SK-N-SH (cell line): ENCODE measurements at places on chromosomes 12 and 14.

DNA sequence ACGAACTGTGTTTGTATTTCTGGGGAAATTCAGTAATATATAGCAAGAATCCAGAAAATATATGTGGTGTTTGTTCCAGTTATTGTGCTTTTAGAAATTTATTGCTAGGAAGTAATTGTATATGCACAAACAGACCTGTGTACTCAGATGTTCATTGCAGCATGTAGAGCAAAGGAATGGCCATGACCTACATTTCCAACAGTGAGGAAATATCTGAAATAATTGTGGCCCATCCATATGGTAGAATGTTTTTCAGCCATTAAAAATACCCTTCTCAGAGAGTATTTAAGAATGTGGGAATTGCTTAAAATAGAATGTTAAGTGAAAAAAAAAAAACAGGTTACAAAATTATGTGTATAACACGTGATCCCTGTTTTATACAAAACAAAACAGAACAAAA, 77.3 kb downstream of the TMX1 start:
- DNase-seq = no peak

- peak; percentile 88 for DNase-seq
Observed at GRCh38 chr14:88551094-88551870, 3.5 kb downstream of the PTPN21 start.

- no peak for DNase-seq
Observed at GRCh38 chr12:62738616-62739015, 196.3 kb downstream of the PPM1H start.

DNA sequence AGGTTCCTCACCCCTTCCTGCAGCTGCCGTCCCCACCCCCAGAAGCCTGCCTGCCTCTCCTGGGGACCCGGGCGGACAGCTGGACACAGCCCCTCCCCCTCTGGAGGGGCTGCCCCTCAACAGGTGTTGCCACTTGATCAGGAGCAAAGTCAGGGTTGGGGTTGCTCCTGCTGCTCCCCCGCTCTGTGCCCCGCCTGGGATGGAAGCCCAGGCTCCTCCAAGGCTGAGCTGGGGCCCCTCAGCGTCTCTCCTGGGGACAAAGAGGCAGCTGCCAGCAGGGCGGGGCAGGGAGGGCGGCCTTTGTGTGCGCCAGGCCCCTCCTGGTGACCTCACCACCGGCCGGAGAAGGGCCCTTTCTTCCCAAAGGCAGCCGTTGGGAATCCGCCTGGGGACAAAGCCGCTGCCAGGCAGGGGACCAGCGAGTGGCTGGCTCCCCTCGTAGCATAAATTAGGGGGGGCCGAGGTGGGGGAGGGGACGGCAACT, 13.7 kb downstream of the TRMT61A start:
- peak; percentile 67 for DNase-seq

- DNase-seq = no peak
Observed at GRCh38 chr14:97246648-97247047, 449.5 kb downstream of the VRK1 start.

GRCh38 chr12:32585680-32586079, 93.4 kb upstream of the DNM1L start:
- DNase-seq = no peak

GRCh38 chr12:101277443-101277842, 2.5 kb upstream of the UTP20 start:
- no peak for DNase-seq

DNA sequence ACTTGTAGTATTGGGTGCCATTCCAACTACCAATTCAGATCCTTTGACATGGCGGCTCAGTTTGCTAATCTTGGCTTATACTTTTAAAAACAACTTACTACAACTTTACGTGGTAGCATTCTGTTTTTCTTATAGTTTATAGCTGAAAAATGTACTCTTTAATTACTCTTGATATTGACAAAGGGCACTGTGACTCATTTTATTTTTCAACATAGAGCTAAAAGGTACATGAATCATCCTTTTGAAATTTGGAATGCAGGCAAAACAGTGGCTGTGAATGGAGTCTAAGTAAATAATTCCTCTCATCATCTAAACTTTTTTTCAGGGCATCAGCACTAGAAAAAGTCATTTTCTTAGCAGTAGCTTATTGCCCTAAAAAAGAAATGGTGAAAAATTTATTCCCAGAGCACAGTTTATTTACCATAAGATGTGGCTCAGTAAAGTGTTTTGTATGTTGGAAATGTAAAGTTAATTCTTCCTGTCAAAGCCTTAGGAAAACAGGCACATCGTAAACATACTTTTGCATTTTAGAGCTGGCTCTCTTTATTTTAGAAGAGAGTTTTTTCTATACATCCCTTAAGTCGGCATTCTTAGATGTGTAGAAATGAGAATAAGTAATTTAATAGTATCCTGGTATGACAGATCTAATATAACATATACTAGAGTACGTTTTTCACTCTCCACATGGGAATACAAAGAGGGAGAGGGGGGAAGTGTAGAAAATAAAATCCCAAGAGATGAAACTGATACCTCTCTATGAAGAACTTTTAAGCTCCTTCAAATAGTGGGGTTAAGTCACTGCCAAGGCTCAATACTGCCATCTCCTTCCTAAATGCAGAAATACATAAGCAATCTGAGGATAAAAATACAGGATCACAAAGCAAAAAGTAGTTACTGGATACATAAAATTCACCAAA, 55.2 kb downstream of the SLC25A21 start:
- no peak for DNase-seq
